Cardiac septum (tissue), 1 donor: ENCODE measurements at places on chromosomes 11 and 22.

DNA sequence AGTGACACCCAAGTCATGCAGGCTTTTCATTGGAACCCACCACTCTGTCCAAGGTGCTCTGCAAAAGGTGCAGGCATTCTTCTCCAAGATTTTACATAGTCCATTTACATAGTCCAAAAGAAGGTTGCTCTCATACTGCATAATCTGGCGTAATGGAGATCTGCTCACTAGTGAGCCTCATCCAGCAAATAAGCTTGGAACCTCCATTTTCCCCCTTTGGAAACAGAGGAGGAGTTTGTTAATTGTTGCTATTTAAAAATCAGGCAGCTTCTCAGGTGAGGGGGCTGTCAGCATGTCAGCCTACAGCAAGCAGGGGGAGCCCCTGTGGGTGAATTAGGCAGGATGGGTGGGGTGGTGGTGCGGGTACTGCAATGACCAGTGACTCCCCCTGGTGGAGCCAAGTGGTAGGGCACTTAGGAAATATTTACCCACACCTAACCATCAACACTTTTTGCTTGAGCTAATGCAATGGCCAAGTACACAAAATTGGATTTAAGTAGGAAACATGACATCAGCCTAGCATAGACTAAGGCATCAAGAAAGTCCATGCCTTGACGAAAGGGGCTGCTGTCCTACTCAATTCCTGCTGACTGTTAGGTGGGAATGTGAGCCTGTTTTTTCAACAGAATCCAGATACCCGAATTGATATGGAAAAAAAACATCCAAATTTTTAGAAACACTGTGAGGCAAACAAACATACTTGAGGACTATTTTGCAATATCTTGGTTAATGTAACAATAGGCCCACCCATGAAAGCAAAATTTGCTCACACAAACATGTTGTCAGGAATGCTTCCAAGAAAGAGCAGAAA, 64.5 kb downstream of the AMBRA1 start:
- DNase-seq = peak; percentile 85

- DNase-seq = peak; percentile 65
Observed at GRCh38 chr22:30874431-30875370, 93.9 kb downstream of the MORC2 start.

- DNase-seq = peak; percentile 62
Observed at GRCh38 chr11:57387289-57388030, 3.0 kb downstream of the PRG2 start.

GRCh38 chr22:26134654-26135330, 34.5 kb upstream of the SEZ6L start:
- DNase-seq = no peak

- DNase-seq = no peak
Observed at GRCh38 chr22:38725900-38726655, 20.3 kb downstream of the GTPBP1 start.

DNA sequence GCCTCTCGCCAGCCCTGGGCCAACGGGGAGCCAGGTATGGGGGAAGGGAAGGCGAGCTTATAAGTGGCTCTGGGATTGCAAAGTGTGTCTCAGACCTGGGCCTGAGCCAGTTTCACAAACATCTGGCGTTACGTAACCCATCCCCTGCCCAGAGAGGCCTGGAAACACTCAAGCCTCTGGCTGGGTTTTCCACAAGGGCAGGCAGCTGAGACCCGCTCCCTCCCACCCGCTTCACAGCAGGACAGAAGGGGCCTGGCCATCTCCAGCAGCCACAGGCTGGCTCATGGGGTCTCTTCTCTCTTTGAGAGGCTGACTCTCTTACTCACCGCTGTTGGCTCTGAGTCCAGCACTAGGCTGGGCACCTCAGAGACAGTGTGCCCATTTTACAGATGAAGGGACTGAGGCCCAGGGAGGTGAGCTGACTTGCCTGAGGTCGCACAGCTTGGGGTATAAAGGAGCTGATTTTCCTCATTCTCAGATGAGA, 44.5 kb downstream of the TRIOBP start:
- DNase-seq = peak; percentile 88
